ENCODE measurements at places on chromosomes 13 and 19.

DNA sequence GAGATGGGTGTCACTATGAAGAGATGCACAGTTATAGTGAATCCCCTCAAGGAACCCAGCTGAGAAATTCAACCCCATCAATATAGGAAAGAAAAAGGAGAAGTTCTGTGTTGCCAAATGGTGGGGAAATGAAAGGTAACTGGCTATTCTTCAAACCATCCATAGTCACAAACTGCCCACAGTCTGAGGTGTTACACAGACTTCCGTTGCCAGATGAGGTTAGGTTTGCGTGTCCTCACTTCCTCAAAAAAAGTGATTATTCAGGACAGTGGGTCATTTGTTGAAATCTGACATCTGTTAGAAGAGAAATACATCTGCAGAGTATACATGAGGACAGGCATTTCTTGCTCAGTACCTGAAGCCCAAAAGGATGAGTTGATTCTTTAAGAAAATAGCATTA, 9.0 kb downstream of the SIGLEC5 start:
- DNase-seq, result no peak

GRCh38 chr13:23899555-23899954, 2.3 kb upstream of the C1QTNF9B start:
- DNase-seq, result peak; percentile 54

GRCh38 chr19:23999821-24000610, 85.3 kb downstream of the ZNF726 start:
- DNase-seq, result no peak

- no peak for DNase-seq
These were observed 786.2 kb downstream of the SLITRK6 start for GRCh38 chr13:85013006-85013405.

- DNase-seq, result no peak
These were observed 998 bp downstream of the NFKBIB start for GRCh38 chr19:38900743-38901190.

- no peak for DNase-seq
These were observed 387.8 kb downstream of the ZNF536 start for GRCh38 chr19:30760014-30760413.

DNA sequence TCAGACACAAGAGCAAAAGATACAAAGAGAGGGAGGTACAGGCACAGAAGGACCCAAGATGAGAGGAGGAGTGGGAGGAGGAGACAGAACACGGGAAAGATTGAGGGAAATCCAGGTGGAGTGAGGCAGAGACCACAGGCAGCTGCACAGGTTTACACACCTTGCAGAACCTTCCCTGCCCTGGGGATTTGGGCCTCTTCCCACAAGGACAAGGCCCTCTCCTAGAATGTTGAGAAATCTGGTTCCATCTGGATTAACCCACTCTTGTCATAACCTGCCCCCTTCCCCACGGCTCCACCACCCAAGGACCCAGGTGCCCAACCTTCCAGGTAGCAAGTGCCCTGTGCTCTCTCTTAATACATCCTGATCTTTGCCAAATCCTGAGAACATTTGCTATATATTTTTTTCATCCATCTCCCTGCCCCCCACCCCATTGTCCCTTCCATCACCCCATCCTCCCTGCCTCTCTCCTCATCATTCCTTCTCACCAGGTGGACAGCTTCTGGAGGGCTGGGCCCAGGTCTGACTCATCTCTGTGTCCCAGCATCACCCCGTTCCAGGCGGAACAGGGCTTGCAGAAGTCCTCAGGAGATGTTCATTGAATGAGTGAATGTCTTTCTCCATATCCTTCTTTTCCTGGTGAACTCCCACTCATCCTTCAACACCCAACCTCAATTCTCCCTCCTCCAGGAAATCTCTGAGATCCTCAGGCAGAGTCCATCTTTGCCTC, 8.8 kb upstream of the KLK8 start:
- no peak for DNase-seq

DNA sequence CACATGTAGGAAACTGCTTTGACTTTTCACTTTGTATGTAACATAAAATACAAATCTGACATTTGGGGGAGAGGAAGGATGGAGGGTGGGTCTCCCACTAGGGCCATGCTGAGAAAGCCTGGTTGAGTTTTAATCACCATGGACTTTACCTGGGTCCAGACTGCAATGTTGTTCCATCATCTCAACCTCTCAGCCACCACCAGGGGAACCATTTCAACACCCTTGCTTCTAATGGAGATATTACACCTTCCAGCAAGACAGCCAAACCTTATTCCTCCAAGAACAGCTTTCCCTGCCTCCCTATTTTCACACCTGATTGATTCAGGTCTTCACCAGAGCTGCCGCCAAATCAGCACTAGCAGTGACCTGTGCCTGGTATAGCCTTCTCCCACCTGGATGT, 56.0 kb downstream of the ZAR1L start:
- no peak for DNase-seq

GRCh38 chr19:34236035-34236987, 18.0 kb upstream of the GARRE1 start:
- DNase-seq, result no peak

- no peak for DNase-seq
These were observed 170.9 kb upstream of the ZNF507 start for GRCh38 chr19:32174386-32175113.

GRCh38 chr19:488505-489417, 7.5 kb upstream of the MADCAM1 start:
- peak; percentile 98 for DNase-seq

DNA sequence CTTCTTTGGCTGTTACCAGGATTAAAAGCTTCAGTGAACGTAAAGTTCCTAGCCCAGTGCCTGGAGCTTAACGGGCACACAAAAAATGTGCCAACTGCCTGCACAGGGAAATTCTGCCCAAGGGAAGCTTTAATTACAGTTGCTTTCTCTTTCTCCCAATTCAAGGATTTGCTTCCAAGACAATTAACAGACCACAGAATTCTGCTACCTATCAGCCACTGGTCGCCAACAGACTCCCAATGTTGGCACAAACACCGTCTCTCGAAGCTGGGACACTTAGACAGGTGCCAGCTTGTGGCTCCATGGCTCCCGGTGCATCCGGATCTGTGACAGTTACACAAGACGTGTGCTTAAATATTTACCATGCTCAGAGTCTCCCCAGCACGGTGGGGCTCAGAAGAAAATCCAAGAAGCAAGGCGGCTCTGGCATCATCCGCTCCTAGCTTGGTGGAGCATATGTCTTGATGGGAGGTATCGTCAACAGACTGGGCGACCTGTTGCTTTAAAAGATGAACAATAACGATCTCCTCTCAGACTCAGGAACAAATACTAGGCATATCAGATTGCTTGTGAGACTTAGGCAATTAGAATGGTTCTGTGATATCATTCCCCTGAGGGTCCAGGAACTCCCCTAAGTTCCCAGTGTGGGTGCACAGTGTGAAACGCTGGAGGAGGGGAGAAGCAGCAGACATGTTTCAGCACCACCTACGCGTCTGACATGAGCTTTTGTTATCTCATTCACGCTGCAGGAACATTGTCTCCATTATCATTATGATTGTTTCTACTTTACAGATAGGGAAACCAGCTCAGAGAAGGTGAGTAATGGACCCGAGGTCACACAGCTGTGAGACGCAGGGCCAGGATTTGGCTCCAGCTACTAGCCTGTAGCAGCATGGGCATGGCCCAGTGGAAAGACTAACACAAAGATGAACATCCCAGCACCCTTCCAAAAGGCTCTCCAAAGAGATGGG, 61.6 kb downstream of the ALOX5AP start:
- no peak for DNase-seq

DNA sequence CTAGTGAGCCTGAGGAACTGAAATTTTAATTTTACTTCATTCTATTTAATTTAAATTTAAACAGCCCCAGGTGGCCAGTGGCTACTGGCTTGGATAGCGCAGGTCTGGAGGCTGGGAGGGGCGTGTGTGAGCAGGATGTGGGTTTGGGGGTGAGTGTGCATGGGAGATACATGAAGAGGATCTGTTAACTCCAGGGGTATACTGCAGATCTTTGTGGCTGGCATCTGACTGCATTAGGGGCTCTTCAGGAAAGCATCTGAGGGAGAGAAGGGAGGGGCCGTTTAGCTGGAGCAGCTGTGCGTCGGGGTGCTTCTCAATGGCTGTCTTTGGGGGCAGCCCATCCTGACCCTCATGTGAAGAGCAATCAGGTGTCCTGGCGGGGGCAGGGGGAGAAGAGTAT, 6.8 kb downstream of the SHANK1 start:
- no peak for DNase-seq

GRCh38 chr13:73210218-73210883, 151.5 kb downstream of the KLF5 start:
- DNase-seq, result no peak

DNA sequence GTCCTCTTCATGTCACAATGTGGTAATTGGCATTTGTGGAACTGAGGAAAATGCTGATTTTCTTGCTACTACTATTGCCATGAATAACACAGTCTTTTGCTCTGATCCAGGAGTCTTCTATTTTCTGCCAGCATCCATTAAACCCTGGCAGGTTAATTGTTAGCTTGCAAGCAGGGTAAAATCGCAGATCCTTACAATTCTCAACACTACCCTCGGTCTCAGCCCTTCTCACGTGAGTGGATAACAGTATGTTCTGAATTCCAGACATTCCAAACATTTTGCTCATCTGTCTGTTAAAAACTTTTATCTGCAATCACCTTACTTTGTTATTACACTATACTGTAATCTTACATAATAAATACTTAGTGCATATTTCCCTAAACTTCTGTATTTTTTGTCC, 251.3 kb upstream of the ATXN8OS start:
- no peak for DNase-seq

- DNase-seq, result no peak
These were observed 642 bp downstream of the ZNF571 start for GRCh38 chr19:37593996-37594303.

DNA sequence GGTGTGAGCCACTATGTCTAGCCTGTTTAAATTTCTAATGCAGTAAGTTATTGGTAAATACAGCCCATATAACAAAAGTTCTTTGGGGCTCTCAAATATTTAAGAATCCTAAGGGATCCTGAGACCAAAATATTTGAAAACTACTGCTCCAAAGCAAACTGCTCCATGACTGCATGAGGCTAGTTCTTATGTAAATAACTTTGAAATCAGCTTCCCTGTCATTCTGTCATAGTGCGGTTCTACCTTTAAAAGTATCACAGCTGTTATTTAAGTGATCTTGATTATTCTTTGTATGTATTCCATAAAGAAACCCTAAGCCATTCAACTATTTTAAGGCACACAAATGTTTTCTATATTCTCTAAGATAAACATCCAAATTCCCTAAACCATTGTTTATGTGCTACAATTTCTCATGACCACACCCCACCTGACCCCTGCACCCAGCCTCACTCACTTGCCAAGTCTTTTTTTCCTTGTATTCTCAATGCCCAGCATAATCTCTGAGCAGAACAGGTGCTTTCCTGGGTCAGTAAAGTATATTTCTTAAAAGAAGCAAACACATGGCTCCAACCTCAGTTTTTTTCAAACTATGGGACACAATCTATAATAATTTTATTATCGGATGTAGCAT, 146.6 kb downstream of the RNF17 start:
- no peak for DNase-seq

DNA sequence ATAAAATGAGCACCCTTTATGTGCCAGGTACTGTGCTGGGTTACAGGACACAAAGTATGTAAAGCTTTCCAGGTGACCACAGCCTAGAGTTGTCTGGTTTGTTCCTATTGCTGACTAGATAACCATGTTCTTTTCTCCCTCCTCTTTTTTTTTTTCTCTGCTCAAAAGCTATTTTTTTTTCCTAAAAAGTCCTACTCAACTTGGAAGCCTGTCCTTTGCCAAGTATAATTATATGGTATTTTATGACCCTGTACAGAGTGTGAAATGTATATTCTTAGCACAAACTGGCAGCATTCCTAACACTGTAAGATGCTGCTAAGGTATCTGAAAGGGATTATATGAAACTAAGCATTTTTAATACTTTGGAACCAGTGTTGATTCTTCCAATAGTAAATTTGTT, 171.0 kb downstream of the GPC6 start:
- DNase-seq, result no peak

DNA sequence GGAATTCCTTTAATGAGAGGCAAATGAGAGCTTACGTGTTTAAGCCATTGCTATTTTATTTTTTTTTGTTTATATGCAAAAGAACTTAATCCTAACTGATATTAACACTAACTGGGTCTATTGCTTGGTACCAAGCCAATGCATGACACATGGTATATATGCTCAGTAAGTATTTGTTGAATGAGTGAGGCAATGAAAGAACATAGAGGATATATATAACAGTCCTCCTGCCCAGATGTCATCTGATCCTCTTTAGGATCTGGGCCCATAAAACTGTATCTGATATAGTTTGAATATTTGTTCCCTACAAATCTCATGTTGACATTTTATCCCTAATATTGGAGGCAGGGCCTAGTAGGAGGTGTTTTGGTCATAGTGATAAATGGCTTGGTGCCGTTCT, 13.0 kb upstream of the ALOX5AP start:
- DNase-seq, result no peak

- DNase-seq, result no peak
These were observed 137.8 kb upstream of the MCF2L start for GRCh38 chr13:112831196-112831595.

GRCh38 chr13:53703371-53704080, 674.9 kb downstream of the OLFM4 start:
- no peak for DNase-seq

DNA sequence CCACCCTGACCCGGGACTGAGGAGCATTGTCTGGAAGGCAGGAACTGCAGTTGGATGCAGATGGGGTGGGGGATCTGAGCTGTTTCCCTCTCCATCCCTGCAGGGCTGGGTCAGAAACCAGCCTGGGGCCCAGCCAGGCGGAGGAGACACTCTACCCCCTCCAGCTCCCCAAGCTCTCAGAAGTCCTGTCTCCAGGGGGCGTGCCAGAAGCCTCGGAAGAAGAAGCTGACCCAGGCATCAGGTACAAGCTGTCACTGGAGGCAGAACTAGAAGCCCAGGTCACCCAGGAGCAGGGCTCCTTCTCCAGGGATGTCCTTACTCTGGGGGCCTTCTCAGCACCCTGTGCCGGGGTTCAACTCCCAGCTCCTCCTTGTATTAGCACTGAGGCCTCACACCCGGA, 15.5 kb downstream of the SIX5 start:
- DNase-seq, result no peak

- peak; percentile 7 for DNase-seq
These were observed 37.4 kb downstream of the TMEM255B start for GRCh38 chr13:113796211-113796963.

GRCh38 chr19:52214241-52214640, 24.4 kb downstream of the PPP2R1A start:
- DNase-seq, result no peak

- DNase-seq, result peak; percentile 68
These were observed 816 bp upstream of the TBXA2R start for GRCh38 chr19:3607303-3608078.

GRCh38 chr19:10096615-10096963, 5.9 kb downstream of the ANGPTL6 start:
- DNase-seq, result no peak

GRCh38 chr19:310141-310651, 19.0 kb upstream of the PLPP2 start:
- DNase-seq, result no peak

- no peak for DNase-seq
These were observed 68.8 kb downstream of the COL4A1 start for GRCh38 chr13:110237875-110238817.

- no peak for DNase-seq
These were observed 1357.9 kb downstream of the SLITRK5 start for GRCh38 chr13:89029062-89029461.

Measured in femur (tissue), 1 donor.